ENCODE measurements at places on chromosomes 4 and X. TPM values are rescaled to one million over a fixed set of nuclear protein-coding genes. Genes with fewer than 3 reads are reported as not detected.

Gene ARSJ
- 1.8 TPM for total RNA-seq

Gene GDPD2
- not detected for total RNA-seq

- no peak for DNase-seq
Measured at GRCh38 chr4:156248917-156249316, 295.3 kb upstream of the CTSO start.

DNA sequence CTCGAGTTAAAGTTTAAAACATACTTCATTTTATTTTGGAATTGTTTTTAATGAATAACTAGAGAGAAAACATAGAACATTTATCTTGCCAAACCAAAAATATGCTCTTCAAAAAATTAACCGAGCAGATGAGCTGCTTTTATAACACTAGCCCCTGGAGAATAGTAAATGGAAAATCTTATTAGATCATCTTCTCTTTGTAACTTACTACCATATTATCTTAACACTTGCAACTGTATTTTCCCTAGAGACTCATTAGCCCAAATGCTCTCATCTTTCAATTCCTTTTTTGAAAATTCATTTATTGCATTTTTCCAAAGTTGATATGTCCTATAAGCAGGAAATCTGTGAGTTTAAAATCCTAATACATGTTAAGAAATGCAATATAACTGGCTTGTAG is 143.3 kb downstream of the CAMK2D start:
- DNase-seq: no peak

GRCh38 chr4:43282534-43282933 is 390.0 kb downstream of the GRXCR1 start:
- DNase-seq: no peak

GRCh38 chrX:53474707-53475106 is 40.5 kb upstream of the HSD17B10 start:
- DNase-seq: no peak

DNA sequence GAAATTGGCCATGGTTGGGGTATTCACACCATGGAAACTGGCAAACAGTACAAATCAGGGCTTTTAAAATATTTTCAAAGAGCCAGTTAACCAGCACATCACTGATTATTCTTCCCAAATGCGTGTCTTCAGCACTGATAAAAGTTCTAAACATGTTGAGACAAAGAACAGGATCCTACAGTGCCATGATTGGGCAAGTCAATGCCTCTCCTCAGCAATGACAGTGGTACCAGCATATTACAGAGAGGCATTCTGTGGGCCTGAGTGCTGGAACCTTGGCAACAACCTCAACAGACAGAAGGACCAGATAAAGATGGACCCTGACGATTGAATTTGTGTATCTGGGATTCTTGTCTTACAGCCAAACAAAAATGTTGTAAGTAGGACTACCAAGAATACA is 108.9 kb downstream of the EFHC2 start:
- no peak for DNase-seq

Measured in liver (tissue), 10 donors.